ENCODE measurements at places on chromosomes 7 and 10.

DNA sequence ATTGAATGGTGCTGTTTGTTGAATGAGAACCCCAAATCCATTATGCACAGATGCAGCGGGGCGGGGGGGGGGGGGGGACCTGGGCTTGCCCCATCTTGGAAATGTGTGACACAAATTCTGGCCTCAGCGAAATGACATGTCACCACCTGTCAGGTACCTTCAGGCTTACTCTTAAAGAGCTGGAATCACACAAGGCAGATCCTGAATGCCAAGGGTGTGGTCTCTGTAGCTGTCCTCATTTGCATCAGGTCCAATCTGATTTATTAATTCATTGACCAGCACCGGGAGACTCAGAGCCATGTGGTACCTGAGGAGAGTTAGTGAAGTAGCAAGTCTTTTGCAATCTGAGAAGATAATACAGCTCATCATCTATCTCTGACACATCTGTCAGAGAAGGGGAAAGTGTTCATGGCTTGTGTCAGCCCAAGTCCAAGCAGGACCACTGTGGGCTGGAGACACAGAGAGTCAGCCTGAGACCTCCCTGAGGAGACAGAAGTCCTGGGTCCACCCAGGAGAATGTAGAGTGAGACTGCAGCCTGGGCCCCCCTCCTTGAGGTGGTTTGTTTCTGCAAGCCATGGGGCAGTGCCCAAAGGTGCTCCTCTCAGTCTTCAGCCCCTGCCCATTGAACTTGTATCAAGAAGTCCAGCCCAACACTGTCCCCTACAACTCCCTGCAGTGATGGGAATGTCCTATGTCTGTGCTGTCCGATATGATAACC, 46.7 kb downstream of the ADCYAP1R1 start:
- DNase-seq: no peak

- no peak for DNase-seq
These were observed 5.9 kb upstream of the IFIT1B start for GRCh38 chr10:89371987-89372386.

DNA sequence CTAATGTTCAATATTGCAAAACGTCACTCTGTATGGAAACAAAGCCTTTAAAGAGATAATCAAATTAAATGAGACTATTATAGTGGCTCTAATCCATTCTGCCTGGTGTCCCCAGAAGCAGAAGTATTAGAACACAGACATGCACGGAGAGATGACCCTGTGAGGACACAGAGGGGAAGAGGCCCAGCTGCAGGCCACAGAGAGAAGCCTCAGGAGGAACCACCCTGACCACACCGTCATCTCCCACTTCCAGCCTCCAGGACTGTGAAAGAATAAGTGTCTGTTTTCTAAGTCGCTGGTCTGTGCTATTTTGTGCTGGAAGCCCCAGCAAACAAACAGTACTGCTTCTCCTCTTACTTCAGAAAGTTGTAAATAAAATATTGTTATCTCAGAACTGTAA, 283.5 kb upstream of the ADARB2 start:
- no peak for DNase-seq

- no peak for DNase-seq
These were observed 7.2 kb upstream of the SRI start for GRCh38 chr7:88226886-88227516.

- no peak for DNase-seq
These were observed 3.9 kb downstream of the HMX3 start for GRCh38 chr10:123139521-123140163.

DNA sequence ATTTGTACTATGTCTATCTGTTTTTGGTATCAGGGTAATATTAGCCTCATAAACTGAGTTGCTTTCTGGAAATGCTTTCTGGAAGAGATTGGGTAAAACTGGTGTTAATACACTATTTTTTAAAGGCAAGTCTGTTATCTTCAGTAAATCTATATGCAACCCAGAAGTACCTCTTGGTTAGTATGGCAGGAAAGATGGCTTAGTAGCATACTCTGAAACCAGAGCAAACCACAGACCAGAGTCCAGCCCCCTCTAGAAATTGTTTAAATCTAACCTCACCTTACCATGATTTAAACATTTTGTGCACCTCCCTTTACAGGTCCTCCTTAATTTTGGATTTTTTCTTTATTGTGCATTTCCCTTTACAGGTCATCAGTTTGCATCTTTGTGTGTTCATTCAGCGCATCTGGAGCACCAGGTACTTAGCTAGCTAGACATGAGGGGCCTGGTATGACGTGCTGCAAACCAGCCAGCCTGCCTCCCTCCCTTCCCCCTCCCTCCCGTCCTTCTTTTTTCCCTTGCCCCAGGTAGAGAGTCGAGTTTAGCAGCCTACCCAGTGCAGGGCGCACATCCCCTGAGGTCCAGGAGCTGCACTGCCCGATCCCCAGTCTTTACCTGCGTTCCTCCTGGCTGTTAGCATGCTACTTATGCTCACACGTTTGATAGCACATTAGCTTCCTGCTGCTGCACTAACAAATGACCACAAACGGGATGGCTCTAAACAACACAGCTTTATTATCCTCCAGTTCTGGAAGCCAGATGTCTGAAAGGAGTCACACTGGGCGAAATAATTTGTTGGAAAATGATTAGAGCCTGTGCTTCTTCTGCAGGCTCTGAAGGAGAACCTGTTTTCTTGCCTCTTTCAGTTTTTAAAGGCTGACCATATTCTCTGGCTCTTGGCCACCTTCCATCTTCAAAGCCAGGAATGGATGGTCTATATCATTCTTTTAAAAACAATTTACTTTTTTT, 299.9 kb upstream of the HABP2 start:
- DNase-seq: no peak

DNA sequence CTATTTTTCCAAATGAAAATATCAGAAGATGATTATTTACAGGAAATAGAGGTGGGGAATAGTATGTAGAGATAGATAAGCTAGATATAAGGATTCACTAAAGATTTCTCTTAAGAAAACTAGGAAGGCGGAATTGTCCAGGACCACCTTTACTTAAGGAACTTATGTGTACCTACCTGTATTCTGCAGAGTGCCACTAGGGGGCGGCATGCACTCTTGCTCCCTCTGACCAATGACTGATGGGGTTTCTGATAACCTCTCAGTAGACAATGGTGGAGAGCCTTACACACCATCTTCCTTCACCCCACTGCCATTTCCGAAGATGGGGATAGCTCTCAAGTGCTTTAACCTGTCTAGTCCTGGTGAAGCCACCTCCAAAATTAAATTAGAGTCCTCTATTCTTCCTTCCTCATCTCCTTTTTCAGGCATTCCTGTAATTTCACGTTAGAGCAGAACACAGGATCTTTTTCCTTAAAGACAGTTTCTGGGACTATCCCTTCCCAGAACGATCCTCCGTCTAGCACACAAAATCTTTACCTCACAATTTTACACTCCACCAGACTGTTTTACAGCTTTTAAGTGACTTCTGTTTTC, 453.1 kb downstream of the SORCS1 start:
- DNase-seq: no peak

DNA sequence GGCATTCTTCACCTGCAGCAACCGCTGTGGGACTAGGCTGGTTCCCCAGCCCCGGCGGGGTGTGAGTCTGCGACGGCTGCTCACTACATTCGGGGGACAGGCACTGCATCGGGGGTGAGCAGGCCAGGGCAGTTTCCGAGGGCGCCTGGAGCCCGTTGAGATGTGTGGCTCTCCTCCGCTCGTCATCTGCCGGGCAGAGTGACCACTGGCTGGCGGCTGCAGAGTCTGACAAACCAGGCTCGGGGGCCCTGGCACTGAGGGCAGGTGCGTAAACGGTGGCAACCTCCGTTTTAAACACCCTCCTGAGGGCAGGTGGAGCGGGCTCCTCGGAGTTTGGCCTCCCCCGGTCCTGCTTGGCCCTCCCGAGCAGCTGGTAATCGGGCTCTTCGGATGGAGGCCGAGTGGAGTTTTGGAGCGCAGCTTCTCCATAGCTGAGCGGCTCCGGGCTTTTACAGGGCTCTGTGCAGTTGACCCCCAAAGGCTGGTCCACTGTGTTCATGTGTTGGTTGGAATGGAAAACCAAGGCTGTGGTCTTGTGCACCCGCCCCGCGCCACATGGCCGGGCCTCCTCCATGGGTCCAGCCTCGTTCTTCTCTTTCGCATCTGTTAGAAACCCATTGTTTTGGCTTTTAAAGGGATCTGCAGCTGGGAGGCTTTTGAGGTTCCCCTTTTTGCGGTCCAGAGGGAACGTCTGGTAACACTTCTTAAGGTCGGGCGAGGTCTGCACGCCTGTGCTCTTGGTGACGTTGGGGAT, 20.9 kb downstream of the INSYN2A start:
- no peak for DNase-seq

DNA sequence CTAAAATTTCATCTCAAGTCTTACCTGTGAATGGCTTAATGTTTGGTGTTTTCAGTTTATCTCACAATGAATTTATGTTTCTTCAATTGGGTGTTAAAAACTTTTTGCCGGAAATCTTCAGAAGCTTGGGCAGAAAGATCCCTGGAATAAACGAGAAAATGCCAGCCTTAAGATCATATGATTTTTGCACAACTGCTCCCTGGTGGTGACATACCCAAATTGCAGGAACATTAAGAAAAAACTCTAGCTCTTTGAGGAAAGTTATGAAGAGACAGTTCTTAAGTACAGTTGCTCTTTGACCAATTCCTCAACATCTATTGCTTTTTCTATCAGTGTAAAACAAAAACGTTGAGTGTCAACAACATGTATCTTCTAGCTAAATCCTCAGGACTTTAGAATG, 48.2 kb upstream of the CREB5 start:
- DNase-seq: no peak

- DNase-seq: no peak
These were observed 3.9 kb upstream of the COL17A1 start for GRCh38 chr10:104089621-104090020.

GRCh38 chr7:56538541-56539429, 422.6 kb upstream of the NUPR2 start:
- no peak for DNase-seq

DNA sequence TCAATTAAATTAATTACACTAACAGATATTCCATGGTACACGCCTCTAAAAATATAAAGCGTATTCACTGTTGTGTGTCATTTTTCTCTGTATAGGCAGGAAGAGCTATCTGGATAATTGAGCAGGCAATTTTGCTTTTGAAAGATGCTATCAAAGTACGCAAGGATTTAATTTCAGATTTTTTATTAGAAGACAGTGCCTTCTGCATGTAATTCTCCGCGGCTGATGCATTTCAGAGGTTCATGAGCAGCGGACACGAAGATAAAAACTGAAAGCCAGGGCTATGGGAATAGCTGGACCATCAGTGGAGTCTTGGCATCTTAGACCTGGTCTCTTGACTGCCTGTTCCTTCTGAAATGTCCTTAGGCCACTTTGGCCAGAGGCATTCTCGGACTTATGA, 35.7 kb upstream of the SDK1 start:
- DNase-seq: no peak

GRCh38 chr7:96998333-96998732, 7.0 kb upstream of the DLX6 start:
- DNase-seq: no peak

DNA sequence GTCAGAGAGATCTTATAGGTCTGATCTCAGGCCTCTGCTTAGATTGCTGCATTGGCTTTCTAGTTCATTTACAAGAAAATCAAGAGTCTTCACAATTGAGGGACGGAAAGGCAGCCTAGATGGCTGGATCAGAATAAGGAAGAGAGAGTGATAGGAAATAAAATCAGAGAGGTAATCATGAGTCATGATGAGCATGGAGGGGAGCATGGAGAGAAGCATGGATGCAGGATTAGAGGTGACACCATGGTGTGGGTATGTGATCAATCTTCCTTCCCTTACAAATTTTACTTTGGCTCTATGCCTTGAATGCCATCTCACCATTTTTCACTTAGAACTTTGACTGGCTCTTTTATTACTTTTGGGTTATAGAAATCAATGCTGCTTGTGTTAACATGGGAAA, 1.4 kb downstream of the BCCIP start:
- DNase-seq: no peak

GRCh38 chr10:130557181-130557845, 421.1 kb downstream of the GLRX3 start:
- DNase-seq: no peak

DNA sequence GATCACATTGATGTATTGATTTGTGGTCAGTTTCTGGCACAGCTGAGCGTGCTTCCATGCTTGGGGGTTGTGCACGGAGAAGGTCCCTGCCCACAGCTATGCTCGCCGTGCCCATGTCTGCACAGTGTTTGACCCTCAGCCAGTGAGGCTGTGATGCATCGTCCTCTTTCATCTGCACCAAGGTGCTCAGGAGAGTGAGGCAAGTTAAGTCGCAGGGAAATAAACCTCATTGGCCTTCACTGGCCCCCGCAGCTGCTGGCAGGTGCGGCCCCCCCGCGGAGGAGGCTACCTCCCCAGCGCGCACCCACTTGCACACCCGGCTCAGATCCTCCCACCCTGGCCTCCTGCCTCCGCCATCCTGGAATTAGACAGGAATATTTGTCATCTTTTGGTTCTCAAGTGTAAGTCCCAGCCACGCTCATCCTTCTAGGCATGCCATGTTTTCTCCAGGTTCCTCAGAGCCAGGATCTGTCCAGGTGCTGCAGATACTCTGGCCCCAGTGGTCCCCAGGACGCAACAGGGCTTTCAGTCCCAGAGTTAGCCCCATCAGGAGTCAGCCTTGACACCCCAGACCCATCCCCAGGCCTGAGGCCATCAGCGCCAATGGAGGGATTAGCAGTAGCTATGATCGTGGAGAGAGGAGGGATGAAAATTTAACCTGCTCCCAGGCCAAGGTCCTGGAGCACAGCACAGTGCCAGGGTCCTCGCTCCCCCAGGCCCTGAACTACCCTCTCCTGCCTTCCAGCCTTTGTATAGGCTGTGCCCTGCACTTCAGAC, 93.7 kb downstream of the OAT start:
- DNase-seq: no peak

DNA sequence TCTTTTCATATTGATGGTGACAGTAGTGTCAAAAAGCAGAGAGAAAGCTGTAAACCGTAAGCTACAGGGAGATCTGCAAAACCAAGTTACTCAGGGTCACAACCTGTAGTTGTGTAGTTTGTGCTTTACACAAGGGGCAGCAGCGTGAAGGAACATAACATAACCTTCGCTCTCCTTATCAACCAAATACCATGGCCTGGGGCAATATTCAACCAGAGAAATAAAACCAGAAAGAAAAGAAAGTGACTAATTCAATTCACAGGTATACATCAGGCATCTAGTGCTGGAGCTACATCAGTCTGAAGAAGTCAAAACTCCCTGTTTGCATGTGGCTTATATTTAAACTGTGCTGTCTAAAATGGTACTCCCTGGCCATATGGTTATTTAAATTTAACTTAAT, 224.3 kb downstream of the TWIST1 start:
- no peak for DNase-seq
